ENCODE measurements at places on chromosomes 6 and 20.

GRCh38 chr6:10478187-10479040, 42.7 kb upstream of the GCNT2 start:
- no peaks in the 10 kb centered on the region for H3K27me3 ChIP-seq
- no peaks in the 10 kb centered on the region for H3K36me3 ChIP-seq
- no peak for DNase-seq
- H3K27ac ChIP-seq, result no peak overlapping the region
- H3K4me3 ChIP-seq, result no peak overlapping the region

DNA sequence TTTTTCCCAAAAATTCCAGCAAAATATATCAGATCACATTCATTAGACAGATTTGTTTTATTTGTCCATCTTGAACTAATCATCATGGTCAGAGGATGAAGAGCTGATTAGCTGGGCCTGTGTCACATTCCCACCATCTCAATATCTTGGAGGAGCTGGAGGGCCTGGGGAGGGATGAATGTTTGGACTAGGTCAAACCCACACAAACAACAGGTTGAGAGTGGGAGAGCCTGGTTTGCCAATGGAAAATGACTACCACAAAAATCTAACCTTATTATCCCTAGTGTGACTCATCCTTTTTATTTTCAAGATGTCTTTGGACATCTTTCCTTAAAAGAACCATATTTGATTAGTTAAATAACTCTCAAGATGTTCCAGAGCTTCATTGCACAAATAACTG, 242.4 kb downstream of the OGFRL1 start:
- no peak overlapping the region for H3K27ac ChIP-seq
- no peaks in the 10 kb centered on the region for H3K4me1 ChIP-seq
- H3K4me3 ChIP-seq, result no peak overlapping the region
- H3K36me3 ChIP-seq, result no peaks in the 10 kb centered on the region
- DNase-seq, result no peak

- peaks cover 52% of the 10 kb centered on the region for H3K4me1 ChIP-seq
- DNase-seq, result peak; percentile 39
- H3K36me3 ChIP-seq, result no peaks in the 10 kb centered on the region
Measured at GRCh38 chr20:47318586-47319516, 37.6 kb downstream of the ZMYND8 start.

GRCh38 chr6:157242791-157243190, 80.5 kb downstream of the TMEM242 start:
- H3K27ac ChIP-seq, result peak overlapping the region; percentile 96
- no peaks in the 10 kb centered on the region for H3K36me3 ChIP-seq
- no peaks in the 10 kb centered on the region for H3K27me3 ChIP-seq
- peaks cover 68% of the 10 kb centered on the region for H3K4me1 ChIP-seq
- H3K4me3 ChIP-seq, result no peak overlapping the region

DNA sequence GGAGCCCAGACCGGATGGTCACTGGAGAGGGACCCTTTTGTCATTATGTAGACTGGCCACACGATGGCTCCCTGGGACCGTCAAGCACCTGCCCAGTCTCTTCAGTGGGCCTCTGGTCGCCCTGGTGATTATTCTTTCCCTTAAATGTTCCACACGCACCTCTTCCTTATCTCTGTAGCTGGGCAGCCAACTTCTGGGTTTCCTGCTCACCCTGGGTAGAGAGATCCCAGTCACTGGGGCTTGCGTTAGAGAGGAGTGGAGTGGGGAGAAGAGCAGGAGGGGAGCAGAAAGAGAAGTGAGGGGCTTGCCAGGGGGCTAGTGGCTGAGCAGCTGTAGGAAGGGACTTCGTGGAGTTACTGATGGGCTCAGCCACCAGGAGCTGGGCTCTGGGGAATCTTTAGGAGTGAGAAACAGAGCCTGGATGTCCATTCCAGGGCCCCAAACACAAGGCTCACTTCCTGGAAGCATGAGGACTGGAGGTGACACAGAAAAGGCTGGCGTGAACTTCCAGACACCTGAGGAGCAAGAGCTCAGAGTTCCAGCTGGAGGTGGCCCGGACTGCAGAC, 150.1 kb downstream of the DHX35 start:
- H3K4me1 ChIP-seq, result no peaks in the 10 kb centered on the region
- H3K27me3 ChIP-seq, result no peaks in the 10 kb centered on the region
- H3K36me3 ChIP-seq, result no peaks in the 10 kb centered on the region
- H3K27ac ChIP-seq, result no peak overlapping the region

DNA sequence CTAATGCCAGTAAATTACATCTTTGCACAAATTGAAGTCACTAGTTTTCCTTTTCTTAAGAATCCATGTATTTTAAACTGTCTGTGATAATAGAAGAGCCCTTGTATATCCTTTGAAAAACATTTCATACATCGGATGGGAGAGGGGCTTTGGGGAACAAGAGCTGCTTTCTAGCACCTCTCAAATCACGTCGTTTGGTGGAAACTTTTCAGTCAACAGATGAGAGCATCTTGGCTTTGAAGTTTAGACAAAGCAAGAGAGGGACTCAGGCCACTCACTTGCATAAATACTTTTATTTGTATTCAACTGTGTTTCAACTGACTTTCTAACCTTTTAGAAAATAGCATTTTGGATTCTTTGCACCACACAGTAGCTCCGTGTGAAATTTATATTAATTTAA, 502.3 kb upstream of the IMPG1 start:
- DNase-seq, result no peak
- no peaks in the 10 kb centered on the region for H3K36me3 ChIP-seq
- H3K4me3 ChIP-seq, result no peak overlapping the region
- H3K27me3 ChIP-seq, result no peaks in the 10 kb centered on the region

- no peak for DNase-seq
- H3K27me3 ChIP-seq, result no peaks in the 10 kb centered on the region
- no peaks in the 10 kb centered on the region for H3K4me1 ChIP-seq
- H3K4me3 ChIP-seq, result no peak overlapping the region
- no peak overlapping the region for H3K27ac ChIP-seq
- H3K36me3 ChIP-seq, result no peaks in the 10 kb centered on the region
Measured at GRCh38 chr6:44664716-44665115, 277.2 kb downstream of the CDC5L start.

GRCh38 chr6:104558746-104559145, 301.0 kb downstream of the HACE1 start:
- DNase-seq, result no peak
- no peak overlapping the region for H3K4me3 ChIP-seq
- H3K4me1 ChIP-seq, result no peaks in the 10 kb centered on the region

DNA sequence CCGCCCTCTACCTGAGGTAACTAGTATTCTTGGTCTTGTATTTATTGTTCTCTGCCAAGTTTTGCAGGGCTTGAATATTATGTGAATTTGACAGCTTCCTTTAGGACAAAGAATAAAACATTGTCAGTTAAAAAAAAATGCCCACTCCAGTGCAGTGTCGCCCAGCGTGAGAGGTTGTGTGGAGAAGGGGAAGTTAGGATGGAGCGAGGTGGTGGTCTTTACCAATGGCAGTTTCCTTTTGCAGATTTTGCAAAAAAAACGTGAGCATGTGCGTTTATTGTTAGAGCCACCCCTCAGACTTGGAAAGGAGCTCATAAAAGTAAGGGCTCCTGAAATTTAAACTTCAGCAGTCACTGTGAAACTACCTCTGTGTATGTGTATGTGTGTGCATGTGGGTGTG, 28.3 kb downstream of the UST start:
- DNase-seq, result no peak
- peaks cover 8% of the 10 kb centered on the region for H3K4me1 ChIP-seq
- no peaks in the 10 kb centered on the region for H3K27me3 ChIP-seq
- no peaks in the 10 kb centered on the region for H3K36me3 ChIP-seq
- H3K4me3 ChIP-seq, result no peak overlapping the region

GRCh38 chr6:67277312-67277711, 1357.8 kb upstream of the ADGRB3 start:
- H3K36me3 ChIP-seq, result no peaks in the 10 kb centered on the region
- H3K4me1 ChIP-seq, result no peaks in the 10 kb centered on the region
- DNase-seq, result no peak
- H3K27ac ChIP-seq, result no peak overlapping the region
- no peak overlapping the region for H3K4me3 ChIP-seq
- no peaks in the 10 kb centered on the region for H3K27me3 ChIP-seq

DNA sequence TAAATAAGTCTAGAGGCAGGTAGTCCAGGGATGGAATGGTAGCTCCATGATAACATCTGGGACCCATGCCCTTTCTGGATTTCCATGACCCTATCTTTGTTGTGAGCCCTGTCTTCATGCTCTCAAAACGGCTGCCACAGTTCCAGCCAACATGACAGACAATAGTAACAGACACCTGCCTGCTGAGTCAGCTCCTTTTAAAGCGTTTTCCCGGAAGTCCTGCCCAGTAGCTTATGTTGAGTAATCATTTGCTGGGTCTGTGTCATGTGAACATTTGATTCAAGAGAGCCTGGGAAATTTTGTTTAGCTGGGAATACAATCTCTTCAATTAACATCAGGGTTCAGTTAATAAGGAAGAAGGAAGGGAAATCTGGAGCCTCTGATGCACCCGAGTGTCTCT, 262.2 kb upstream of the SULF2 start:
- H3K27me3 ChIP-seq, result no peaks in the 10 kb centered on the region
- no peaks in the 10 kb centered on the region for H3K36me3 ChIP-seq
- no peak overlapping the region for H3K27ac ChIP-seq
- H3K4me3 ChIP-seq, result no peak overlapping the region

DNA sequence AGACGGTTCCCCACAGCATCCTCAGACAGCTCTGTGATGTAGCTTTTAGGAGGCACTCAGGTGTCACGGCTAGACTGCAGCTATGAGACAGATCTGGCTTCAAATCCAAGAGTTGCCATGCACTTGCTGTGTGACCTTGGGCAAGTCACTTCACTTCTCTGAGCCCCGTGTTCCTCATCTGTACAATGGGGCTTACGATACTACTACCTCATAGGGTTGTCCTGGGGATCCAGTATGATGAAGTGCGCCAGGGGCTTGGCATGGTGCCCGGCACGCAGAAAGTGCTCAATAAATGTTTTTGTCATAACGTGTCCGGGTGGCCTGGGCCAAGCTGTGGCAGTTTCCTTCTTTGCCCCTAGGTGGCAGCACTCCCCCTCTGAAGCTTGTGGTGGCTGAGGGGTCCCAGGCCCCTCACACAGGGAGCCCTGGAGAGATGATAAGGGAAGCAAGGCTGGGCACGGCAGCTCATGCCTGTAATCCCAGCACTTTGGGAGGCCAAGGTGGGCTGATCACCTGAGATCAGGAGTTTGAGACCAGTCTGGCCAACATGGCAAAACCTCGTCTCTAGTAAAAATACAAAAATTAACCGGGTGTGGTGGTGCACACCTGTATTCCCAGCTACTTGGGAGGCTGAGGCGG, 19.1 kb upstream of the CHMP4B start:
- H3K4me3 ChIP-seq, result no peak overlapping the region
- H3K4me1 ChIP-seq, result no peaks in the 10 kb centered on the region
- H3K27ac ChIP-seq, result no peak overlapping the region
- no peaks in the 10 kb centered on the region for H3K27me3 ChIP-seq
- H3K36me3 ChIP-seq, result no peaks in the 10 kb centered on the region
- DNase-seq, result no peak

DNA sequence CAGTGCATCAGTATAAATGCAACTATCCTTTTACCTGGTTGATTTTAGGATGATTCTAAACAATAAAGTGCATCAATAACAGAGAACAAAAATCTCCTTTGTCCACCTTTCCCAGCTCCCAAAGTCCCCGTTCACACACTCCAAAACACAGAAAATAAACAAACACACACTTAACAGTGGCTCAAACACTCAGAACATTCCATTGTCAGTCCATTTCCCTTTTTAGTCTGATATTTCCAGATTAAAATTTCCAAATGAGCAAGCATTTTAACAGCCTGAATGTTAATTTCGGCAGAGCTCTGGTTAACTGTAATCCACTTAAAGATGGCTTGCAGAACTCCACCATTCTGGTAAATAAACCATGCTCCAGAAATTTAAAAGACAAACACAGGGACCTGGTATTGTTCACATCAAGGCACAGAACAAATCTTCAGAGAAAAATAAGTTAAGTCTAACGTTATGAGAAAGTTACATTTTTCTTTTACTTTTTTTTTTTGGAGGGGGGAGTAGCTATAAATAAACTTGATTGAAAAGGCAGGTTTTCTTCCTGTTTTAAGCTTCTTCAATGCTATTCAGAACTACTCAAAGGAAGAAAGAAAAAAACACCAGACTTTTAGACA, 100.8 kb downstream of the DST start:
- no peaks in the 10 kb centered on the region for H3K27me3 ChIP-seq
- H3K36me3 ChIP-seq, result no peaks in the 10 kb centered on the region
- H3K4me3 ChIP-seq, result peak overlapping the region; percentile 53

DNA sequence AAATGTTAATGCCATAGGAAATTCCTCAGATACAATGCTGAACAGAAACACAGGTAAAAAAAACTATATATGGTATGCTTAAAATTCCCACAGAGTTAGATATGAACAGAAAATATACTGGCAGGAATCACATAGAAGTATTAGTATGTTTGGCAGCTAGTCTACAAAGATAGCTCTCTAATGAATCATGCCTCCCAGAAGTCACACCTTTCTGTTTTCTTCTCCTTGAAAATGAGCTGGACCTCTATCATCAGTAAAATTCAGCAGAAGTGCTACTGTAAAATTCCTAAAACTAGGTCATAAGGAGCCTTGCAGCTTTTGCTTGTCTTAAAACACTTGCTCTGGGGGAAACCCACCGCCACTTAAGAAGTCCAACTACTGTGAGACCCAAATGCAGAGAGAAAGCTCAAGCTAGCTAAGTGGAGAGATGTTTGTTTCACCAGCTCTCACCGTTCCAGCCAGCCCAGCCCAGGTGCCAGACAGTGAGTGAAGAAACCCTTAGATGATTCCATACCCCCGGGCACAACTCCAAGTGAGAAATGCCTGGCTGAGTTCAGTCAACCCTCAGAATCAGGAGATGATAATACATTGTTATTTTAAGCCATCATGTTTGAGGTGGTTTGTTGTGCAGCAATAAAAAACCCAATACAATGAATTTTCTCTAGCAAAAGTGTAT, 43.0 kb downstream of the TSPYL4 start:
- no peak for DNase-seq
- H3K27me3 ChIP-seq, result no peaks in the 10 kb centered on the region
- no peaks in the 10 kb centered on the region for H3K36me3 ChIP-seq

GRCh38 chr20:23773127-23773526, 22.4 kb upstream of the CST1 start:
- H3K27ac ChIP-seq, result no peak overlapping the region
- H3K36me3 ChIP-seq, result no peaks in the 10 kb centered on the region
- H3K27me3 ChIP-seq, result no peaks in the 10 kb centered on the region
- DNase-seq, result no peak

DNA sequence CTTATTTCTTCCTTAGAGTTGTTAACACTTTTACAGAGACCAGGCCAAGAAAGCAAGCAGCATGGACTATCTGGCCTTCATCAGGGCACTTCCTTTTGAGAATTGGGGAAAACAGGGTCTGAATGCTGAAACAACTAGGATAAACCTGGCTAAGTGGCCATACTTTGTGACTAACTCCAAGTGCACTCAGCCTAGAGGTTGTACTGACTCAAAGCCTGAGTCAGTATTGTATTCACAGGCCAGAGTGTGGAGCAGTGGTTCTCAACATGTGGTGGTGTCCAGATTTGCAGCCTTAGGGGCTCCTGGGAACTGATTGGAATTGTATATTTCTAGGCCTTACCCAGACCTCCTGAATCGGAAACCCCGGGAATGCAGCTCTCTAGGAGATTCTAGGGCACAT, 20.1 kb downstream of the SEC23B start:
- H3K4me3 ChIP-seq, result no peak overlapping the region
- no peaks in the 10 kb centered on the region for H3K27me3 ChIP-seq
- H3K27ac ChIP-seq, result no peak overlapping the region
- peaks cover 80% of the 10 kb centered on the region for H3K36me3 ChIP-seq

Measured in ascending aorta (tissue), 2 donors.